ENCODE measurements at places on chromosomes 6 and 20.

DNA sequence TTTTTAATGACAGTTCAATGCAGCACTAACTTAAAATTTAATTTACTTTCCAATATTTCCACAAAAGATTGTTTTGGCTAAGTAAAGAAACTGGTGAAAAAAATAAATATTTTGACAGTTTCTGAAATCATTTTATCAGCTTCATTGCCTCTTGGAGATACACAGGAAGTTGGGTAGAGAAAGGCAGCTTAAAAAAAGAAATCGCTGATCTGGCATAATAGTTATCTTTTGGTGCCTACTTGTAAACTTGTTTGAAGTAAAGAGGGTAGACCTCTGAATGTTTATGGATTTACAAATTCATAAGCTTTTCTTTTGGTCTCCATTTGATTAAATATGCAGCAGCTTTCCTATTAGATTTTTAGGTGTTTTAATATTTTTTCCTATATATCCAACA, 103.4 kb downstream of the RTN4IP1 start:
- DNase-seq = no peak

DNA sequence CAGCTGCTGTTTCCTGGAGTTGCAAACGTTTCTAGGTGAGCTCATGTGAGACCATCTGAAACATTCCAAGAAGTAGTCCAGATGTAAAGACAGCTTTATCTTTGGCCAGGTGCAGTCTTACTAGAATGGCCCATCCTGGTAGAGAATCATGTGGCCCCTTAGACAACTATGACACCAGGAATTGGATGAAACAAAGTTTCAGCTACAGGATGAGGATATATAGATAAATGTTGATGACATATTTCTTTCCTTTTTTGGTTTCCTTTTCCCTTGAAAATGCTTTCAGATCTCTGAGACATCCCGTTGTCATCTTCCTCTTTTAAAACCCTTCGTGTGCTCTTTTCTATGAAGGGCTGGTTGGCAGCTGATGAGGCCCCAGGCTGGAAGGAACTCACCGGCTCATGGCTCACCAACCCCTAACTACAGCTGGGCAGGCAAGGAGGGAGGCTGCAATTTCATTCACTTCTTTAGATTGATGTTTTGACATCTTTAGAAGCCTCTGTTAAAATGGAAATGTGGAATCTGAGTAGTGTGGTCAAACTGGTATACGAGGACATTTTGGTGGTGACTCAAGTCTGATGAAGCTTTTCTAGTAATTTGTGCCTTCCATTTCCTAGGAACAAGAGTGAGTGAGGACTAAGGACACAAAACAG, 167.9 kb upstream of the TNFAIP3 start:
- DNase-seq = no peak

GRCh38 chr6:170221052-170221752, 69.7 kb downstream of the DLL1 start:
- DNase-seq = no peak

DNA sequence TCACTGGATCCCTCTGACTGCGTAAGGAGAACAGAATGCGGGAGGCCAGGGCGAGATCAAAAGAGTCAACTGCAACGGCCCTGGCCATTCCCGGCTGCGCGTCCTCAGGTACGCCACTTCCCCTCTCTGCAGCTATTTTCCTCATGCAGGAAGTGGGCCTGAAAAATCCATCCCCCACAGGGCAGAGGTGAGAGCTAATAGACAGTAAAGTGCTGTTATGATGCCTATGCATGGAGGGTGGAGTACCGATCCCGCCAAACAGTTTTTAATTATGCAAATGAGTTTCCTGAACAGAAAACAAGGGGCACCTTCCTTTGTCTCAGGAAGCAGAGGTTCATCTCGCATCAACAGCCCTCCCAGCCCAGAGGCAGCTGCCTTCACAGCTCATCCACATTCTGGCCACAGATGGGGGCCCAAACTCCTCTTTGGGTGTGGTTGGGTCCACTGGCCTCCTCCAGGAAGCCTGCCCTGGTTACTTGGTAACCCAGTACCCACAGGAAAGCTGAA, 9.3 kb downstream of the PREX1 start:
- no peak for DNase-seq

- DNase-seq = no peak
Observed at GRCh38 chr6:44842616-44843015, 455.1 kb downstream of the CDC5L start.

DNA sequence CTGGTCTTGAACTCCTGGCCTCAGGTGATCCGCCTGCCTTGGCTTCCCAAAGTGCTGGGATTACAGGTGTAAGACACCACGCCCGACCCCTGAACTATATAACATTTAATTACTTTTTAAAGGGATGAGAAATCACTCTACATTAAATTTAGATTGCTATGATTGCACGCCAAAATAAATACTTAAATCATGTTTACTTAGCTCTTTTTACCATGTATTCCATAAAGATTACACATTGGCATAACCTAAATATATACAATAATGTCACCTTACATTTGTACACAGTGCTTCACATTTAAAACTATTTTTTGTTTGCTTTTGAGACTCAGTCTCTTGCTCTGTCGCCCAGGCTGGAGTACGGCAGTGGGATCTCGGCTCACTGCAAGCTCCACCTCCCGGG, 86.4 kb downstream of the IRAK1BP1 start:
- no peak for DNase-seq

- DNase-seq = no peak
Observed at GRCh38 chr6:142802124-142802523, 142.9 kb downstream of the HIVEP2 start.

DNA sequence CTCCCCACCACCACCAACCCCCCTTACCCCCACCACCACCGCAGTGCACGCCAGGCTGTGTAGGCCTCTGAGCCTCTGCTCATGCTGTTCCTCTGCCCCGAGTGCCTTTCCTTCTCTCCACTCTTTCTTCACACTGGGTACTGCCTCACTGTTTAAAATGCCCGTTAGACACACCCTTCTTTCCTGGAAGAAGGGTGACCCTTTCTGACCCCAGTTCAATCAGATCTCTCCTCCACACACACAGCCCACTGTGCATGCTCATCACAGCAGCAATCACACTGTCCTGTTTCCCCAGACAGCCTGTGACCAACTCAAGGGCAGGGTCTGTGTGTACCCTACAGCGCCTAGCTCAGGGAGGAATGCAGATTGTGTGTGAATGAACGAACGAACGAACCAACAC, 10.0 kb downstream of the TMEM74B start:
- no peak for DNase-seq

DNA sequence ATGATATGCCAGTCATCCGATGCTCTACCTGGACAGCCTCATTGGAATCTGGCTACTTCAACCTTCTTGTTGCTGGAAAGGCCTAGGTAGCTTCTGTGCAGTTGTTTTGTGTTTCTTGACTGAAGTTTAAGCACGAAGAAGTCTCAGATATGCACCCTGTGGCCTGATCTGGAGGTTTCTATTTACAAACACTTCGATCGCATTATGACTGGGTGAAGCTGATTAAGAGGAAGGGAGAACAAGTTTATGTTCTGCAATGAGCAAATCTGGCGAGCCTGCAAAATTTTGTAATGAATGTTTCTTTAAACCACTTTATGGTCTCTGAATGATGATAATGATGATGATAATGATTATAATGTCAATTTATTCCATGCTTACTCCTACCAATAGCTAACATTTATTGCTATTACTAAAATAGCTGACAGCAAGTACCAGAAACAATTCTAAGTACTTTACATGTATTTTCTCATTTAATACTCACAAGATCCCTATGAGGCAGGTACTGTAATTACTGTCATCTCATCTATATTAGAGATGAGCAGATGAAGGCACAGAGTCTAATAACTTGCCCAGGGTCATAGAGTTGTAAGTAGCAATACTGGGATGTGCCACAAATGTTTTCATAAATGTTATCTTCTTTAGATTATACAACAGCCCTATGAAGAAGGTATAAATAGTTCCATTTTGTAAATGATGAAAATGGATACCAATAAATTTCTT, 126.1 kb upstream of the UST start:
- DNase-seq = no peak

DNA sequence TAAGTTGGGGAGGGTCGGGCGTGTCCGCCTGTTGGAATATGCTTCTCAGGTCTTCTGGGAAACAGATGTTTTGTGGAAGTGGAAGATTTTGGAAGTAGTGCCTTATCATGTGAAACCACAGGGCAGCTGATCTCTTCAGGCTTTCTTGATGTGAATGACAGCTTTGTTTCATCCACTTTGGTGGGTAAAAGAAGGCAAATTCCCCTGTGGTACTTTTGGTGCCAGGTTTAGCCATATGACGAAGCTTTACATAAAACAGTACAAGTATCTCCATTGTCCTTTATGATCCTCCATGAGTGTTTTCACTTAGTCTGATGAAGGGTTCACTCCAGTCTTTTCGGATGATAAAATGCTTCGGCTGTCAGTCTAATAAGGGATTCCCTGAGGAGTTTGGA, 4.6 kb downstream of the IRF4 start:
- DNase-seq = no peak

GRCh38 chr6:14743144-14743473, 502.8 kb upstream of the JARID2 start:
- no peak for DNase-seq

- no peak for DNase-seq
Observed at GRCh38 chr20:38831995-38832620, 26.6 kb downstream of the PPP1R16B start.

- no peak for DNase-seq
Observed at GRCh38 chr6:125658136-125658535, 91.3 kb upstream of the HEY2 start.

- DNase-seq = no peak
Observed at GRCh38 chr6:135008072-135008940, 46.3 kb downstream of the HBS1L start.

DNA sequence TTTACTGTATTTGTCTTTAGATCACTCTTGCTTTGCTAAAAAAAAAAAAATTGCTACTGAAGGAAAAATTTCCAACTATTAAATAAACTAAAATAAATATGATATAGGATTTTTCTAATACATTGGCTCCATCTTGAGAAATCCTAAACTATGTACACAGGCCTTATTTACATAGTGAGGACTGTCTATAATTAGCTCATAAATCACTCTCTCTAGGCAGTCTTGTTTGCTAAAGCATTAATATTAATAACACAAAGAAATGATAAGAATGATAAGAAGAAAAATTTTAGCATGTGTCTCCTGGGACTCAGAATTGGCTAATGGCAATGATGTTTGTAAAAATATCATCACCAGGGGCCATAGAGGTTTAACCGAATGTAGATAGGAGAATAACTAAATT, 13.3 kb upstream of the CRYBG1 start:
- DNase-seq = no peak

- DNase-seq = no peak
Observed at GRCh38 chr6:163804991-163805390, 390.5 kb downstream of the QKI start.

GRCh38 chr20:25380945-25381614, 9.6 kb downstream of the ABHD12 start:
- no peak for DNase-seq

- DNase-seq = no peak
Observed at GRCh38 chr6:106533054-106533453, 96.2 kb downstream of the RTN4IP1 start.

GRCh38 chr20:1255675-1256074, 10.4 kb upstream of the SNPH start:
- DNase-seq = no peak

DNA sequence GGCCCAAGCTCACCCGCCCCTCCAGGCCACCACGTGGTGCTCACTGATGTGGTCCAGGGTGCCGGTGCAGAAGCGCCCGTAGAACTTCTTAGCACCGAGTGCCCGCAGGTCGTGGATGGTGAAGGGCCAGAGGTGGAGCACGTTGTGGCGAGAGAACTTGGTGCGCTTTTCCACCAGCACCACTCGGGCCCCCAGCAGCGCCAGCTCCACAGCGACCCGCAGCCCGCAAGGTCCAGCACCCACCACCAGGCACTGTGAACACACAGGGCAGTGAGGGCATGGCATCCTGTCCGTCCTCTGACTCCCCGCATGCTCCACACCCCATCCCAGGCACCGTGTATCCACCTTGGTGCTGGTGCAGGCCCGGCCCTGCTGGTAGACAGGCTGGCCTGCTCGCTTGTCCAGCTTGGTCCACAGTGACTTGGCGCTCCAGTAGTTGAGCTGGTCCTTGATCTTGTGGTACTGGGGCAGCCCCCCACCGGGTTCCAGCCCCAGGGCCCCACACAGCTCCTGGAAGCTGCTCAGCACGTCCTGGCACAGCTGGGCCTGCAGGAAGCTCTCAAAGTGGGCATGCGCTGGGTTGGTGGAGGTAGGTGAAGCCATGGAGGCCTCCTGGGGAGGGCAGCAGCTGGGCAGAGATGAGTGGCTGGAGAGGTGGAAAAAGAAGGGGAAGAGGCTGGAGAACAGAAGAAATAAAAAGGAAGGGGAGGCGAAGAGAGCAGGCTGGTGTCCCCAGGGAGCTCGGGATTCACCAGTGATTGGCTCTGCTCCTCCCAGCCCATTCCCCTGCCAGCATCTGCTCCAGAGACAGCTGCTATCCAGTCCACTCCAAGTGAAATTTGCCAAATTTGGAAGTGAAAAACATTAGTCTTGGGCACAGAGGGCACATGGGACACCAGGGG, 1.7 kb downstream of the MICAL1 start:
- no peak for DNase-seq

DNA sequence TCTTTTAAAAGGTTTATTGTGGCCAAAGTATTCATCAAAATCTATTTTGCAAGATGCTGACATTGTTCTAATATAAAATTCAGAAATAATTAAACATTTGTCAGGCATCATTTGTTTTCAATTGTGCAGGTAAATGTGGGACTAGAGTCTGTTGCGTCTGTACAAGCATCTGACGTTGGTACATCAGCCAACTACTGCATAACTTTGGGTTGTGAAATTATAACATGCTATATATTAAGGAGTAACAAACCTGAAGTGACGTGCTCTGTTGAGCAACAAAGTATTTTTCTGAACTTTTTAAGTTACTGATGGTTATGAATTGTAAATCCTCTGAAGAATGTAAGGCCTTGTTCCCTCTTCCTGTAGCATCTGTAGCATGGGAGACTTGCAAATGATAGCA, 66.0 kb downstream of the RNF182 start:
- no peak for DNase-seq

- DNase-seq = no peak
Observed at GRCh38 chr6:35503534-35503933, 6.7 kb upstream of the TEAD3 start.

DNA sequence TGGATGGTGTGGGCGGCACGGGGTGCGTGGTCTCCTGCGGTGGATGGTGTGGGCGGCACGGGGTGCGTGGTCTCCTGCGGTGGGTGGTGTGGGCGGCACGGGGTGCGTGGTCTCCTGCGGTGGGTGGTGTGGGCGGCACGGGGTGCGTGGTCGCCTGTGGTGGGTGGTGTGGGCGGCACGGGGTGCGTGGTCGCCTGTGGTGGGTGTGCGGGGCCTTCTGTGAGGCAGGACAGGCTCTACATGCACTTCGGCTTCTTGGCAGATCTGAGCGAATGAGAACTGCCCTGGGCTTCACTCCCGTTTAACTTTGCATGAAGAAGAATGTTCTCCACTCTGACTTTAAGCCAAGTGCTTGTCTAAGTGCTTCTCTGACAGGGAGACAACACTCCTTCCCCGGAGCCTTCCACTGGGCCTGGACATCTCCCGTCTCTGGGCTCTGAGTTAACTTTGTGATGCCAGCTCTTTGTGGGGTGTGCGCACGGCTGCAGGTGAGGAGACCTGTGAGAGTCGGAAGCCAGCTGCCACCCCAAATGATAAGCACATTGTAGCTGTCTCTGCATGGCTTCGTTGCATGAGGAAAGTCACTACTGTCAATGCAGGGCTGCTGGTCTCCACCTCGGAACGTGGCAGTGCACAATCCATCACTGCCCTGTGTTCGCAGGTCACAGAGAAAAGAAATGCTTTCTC, 244.8 kb downstream of the DLL1 start:
- no peak for DNase-seq

GRCh38 chr6:38136547-38136946, 317.0 kb downstream of the ZFAND3 start:
- no peak for DNase-seq

- no peak for DNase-seq
Observed at GRCh38 chr20:6469695-6470094, 297.8 kb upstream of the BMP2 start.

All from right renal cortex interstitium (tissue), 3 donors.